ENCODE measurements at places on chromosomes 16 and 17.

- DNase-seq = no peak
Measured at GRCh38 chr17:41864498-41864835, 756 bp downstream of the KLHL11 start.

DNA sequence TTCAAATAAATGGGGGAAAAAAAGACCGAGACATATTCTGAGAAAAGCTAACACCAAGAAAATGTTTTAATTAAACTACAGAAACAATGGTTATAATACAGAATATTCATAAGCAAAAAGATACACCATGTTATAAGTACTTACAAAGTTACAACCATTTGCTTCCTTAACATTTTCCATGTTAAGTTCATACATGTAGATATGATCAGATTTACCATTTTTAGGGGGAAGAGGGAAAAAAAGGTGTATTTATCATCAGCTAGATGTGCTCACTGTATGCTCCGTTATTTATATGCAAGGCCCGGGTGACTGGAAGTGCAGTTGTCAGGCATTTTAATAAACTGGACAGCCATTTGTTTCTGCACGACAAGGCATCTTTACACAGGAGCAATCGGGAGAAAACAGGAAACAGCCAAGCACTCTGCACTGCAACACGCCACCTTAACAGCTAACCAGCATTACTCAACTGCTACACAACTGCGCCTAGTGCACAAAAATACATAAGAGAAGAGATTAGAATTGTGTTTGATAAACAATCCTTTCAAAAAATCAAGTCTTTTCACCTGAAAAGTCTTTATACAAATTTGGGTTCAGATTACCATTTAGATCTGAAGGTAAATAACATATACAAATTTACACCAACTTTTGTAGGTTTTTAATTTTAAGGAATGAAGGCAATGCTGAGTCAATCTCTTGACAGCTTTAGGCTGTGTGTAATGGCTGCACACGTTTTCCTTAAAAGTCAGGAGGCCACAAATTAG lies 2.9 kb downstream of the SRSF2 start:
- no peak for DNase-seq

- DNase-seq = no peak
Measured at GRCh38 chr16:50616386-50616785, 64.7 kb downstream of the SNX20 start.

DNA sequence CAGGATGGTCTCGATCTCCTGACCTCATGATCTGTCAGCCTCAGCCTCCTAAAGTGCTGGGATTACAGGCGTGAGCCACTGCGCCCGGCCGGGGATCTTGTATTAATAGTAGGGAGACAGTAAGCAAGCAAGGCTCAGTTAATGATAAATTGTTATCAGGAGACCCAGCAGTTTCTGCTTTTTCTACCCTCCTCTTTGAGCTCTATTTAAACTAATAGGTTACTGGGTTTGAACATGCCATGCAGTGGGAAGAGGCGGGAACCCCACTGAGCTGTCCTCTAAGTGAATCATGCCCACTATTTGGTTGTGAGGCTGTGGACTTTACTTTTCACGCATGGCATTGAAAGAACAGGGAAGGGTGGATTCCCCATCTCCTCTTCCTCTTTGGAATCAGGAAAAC lies 223.9 kb downstream of the WWOX start:
- DNase-seq = no peak

GRCh38 chr17:29524692-29525091 lies 42.1 kb downstream of the ABHD15 start:
- DNase-seq = no peak

DNA sequence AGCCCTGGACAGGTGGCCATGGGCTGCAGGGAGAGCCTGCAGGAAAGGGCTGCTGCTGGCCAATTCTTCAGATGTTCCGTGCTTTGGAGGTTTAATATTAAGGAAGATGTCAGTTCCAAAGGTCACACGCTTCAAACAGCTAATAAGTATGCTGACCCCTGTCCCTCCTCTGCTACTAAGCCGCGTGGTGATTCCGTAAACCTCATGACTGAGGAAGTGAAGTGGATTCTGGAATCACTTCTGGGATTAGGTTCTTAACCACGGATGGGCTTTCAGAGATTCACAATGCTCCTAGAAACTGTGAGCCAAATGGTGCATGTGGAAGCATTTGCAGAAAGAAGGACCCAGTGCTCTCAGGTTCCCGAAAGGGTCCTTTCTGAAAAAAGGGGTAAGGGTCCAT lies 28.5 kb upstream of the ERN1 start:
- DNase-seq = no peak

DNA sequence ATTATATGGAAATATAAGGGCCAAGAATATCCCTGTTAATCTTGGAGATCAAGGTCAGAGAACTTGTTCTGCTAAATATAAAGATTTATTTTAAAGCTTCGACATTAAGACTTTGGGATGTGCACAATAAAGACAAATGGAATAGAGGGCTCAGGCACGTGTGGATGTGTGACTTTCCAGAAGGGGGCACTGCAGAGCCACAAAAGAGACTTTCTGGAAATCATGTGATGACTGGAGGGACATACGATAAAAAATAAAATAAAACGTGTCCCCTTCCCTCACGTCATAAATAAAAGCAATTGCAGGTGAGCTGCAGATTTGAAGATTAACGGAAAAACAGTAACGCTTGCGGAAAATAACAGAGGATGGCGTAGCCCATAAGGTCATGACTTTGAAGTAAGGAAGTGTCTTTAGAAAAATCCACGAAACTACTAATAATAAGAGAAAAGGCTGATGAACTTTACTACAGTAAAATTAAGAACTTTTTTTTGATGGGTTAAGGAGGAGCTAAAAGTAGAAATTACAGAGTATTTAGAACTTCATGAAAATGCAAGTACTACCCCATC lies 9.4 kb upstream of the ENGASE start:
- no peak for DNase-seq

DNA sequence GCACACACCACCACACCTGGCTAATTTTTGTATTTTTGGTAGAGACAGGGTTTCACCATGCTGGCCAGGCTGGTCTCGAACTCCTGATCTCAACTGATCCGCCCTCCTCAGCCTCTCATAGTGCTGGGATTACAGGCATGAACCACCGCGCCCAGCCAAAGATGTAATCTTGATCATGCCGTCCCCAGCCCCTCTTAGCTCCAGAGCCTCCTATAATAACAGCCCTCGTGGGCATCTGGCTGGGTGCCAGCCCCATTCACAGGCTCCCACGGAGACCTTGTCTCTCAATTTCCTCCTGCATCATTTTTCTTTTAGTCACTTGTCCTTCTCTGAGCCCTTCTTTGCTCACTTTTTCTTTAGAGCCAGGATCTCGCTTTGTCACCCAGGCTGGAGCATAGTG lies 94.2 kb downstream of the KATNIP start:
- no peak for DNase-seq

GRCh38 chr16:78750611-78751010 lies 651.2 kb downstream of the WWOX start:
- DNase-seq = no peak

DNA sequence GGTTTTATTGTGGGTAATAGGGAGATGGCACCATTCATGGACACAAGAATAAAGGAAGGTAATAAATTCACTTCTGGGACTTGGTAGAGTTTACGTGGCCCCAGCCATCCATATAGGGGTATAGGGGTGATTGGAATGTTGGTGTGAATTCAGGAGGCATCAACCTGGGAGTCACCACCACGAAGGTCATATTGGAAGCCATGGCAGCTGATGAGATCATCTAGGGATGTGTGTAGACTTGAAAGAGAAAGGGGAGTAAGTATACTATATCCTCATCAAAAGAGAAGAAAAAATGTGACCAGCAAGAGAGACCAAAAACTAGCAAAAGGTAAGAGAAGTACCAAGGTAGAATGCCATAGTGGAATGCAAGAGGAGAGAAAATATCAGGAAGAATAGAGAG lies 26.6 kb upstream of the GINS3 start:
- DNase-seq = no peak

DNA sequence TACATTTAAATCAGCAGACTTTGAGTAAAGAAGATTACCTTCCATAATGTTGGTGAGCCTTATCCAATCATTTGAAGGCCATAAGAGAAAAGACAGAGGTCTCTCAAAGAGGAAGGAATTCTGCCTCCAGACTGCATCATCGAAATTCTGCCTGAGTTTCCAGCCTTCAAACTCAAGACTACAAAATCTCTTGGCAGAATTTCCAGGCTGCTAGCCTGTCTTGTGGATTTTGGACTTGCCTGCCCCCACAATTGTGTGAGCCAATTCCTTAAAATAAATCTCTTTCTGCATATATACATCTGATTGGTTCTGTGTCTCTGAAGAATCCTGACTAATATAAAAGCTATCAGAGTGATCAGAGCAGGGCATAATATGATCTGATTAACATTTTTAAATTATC lies 216.6 kb upstream of the CPHXL start:
- DNase-seq = no peak

DNA sequence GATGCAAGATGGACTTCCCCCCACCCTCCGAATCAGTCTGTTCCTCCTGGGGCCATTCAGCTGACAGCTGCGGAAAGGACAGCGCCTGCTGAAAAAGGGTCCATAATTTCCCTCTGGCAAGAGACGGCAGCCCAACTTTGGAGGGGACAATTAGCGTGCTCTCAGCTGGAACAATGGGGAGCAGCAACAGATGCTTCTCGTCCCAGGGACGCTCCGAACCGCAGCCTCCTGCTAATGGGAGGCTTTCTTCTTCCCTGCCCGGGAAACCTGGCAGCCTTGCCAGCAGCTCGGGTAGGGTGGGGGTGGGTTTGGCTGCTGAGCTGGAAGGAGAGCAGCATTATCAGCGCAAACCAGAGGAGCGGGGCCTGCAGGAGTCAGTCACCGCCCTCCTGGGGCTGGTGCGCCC lies 500.0 kb upstream of the SALL1 start:
- no peak for DNase-seq

GRCh38 chr16:4626396-4626795 lies 1.8 kb downstream of the MGRN1 start:
- DNase-seq = no peak

GRCh38 chr17:74541176-74542111 lies 4.5 kb downstream of the CD300C start:
- DNase-seq = no peak

GRCh38 chr17:77666881-77667395 lies 291.6 kb upstream of the TNRC6C start:
- no peak for DNase-seq

DNA sequence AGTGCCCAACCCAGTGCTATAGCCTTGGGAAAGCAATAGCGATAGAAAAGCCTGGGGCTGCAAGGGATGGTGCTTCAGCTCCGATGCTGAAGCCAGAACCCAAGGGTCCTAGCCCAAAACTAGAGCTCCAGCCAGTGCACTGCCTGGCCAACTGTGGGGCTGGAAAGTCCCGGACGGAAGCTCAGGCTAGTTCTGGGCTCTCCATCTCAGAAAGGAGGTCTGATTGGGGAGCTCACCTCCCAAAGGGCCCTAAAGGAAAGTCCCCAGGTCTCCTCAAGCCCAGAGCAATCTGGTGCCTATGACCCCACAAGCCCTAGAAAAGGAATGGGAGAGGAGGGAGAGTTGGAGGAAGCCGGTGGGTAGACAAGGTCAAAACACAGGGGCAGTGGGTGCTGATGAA lies 2.0 kb upstream of the ABCC3 start:
- no peak for DNase-seq

GRCh38 chr16:2742323-2743006 lies 10.0 kb upstream of the SRRM2 start:
- no peak for DNase-seq

GRCh38 chr16:2086106-2086742 lies 38.4 kb downstream of the TSC2 start:
- no peak for DNase-seq

- peak; percentile 77 for DNase-seq
Measured at GRCh38 chr17:38464723-38465390, 36.6 kb downstream of the ARHGAP23 start.

DNA sequence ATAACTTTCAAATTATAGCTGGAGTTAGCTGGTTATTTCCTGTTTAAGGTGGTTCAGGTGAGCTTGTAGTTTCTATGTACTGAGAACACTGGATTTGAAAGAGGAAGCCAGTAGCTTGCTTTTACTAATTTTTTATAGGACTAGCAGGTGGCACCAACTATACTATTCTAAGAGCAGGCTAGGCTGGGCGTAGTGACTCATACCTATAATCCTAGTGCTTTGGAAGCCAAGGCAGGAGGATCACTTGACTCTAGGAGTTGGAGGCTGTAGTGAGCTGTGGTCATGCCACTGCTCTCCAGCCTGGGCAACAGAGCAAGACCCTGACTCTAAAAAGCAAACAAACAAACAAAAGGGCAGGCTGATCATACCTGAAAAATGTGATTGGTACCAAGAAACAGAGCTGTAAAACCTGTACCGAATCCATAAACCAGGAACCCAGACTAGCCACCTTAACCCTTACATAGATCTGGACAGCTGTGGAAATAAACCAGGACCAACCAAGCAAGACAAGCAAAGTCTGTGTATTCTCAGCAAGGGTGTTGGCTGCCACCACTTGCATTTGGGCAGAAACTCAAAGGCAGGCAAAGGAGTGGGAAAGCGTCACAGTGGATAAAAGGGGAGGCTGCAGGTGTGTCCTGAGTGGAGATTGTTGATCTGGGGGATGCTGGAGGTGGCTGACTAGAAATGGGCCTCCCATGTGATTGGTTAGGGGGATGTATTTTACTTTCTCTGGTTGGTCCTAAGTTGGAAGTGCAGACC lies 36.3 kb downstream of the SLC47A1 start:
- no peak for DNase-seq

DNA sequence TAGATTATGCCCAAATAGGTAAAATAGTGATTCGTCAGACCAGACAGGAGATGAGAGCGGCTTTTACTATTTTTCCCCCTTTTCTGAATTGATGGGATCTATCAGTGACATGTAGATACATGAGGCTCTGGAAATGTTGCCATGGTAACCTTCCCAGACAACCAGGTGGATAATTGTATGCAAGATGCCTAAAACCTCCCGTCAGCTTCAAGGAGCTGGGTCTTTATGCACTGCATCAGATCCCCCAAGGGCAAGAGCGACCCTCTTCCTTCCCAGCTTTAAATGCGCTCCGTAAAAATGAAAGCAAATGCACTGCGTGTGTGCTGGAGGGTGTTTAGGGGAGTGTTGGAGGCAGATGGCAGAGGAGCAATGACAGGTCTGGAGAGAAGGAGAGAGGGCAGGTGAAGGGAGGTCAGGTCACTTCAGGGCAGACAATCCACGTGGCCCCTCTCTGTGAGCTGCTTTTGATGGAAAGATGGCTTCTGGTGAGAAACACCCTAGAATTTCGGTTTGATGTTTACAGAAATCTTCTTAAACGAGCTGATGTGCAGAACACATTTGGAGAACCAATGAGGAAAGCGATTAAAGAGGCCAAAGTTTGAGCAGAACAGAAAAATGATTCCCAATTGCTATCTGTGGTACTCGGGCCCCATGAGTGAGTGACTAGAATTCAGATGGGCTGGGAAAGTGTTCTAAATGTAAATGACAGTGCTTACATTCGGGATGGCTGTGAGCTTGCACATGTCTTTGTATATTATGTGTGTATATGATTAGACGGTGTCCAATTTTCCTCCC lies 461.7 kb upstream of the HSBP1 start:
- no peak for DNase-seq
